ENCODE measurements at places on chromosomes 5 and 9.

DNA sequence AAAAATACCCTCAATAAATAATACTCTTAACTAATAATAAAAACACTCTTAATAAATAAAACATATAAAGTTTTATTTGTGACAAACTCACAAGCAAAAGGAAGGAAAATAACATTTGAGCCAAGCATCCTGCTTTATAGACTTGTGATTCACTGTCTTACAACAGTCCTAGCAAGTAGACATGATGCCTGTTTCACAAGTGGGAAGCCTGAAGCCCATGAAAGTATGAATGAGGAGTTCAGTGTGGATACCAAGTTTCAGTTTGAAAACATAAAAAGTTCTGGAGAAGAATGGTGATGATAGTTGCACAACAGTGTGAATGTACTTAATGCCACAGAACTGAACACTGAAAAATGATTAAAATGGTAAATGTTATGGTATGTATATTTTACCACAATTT lies 10.9 kb downstream of the HABP4 start:
- DNase-seq: no peak

- DNase-seq: peak; percentile 16
These were observed 1.5 kb downstream of the COL27A1 start for GRCh38 chr9:114156657-114157421.

DNA sequence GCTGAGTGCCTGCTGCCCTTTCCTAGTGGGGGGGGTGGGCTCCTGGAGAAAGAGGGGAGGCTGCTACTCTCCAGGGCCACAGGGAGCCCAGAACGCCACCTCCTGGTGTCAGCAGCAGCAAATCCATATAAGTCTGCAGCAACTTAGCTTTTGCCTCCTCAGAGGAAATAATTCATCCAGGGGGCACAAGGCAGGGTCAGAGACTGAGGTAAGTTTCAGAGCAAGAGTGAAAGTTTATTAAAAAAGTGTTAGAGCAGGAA lies 4.0 kb upstream of the CLPTM1L start:
- DNase-seq: no peak

- no peak for DNase-seq
These were observed 144.7 kb downstream of the TRPM6 start for GRCh38 chr9:74742792-74743730.

GRCh38 chr9:90307891-90308290 lies 334.7 kb downstream of the DIRAS2 start:
- DNase-seq: no peak

DNA sequence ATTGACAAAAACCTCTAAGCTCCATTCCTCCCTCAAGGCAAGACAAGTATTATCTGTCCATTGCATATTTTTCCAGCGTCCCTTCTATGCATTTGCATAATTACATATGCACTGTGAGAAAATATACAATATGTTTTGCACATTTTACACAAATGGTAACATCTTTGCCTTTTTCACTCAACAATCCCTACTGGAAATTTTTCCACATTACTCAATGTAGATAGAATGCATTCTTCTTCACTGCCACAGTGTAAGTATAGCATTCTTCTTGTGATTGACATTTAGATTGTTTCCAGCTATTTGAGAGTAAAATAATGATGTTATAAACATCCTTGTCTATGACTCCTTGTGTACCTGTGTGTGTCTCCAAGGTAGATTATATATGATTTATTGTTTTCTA lies 205.0 kb downstream of the SLIT3 start:
- no peak for DNase-seq

- DNase-seq: no peak
These were observed 13.3 kb downstream of the MYOZ3 start for GRCh38 chr5:150674341-150674821.

- no peak for DNase-seq
These were observed 36.8 kb upstream of the STARD4 start for GRCh38 chr5:111548992-111549649.

DNA sequence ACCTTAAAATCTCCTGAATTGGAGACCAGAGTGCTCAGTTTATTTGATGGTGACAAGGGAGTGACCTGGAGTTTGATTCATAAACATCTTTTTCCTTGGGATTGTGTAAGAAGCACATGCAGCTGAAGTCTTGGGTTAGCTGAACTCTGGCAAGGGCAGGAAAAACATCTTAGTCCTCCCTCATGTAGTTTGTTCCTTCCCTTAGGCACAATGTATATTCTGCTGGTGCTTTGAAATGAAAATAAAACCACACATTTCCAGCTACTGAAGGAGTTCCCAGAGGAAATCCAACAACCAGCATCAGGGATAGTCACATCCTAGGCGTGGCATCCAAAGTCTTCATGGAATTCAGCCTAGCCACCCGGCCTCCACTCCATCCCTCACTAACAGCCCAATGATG lies 95.2 kb upstream of the PAPPA start:
- DNase-seq: no peak

- DNase-seq: no peak
These were observed 85.7 kb upstream of the TNFAIP8 start for GRCh38 chr5:119270121-119270565.

GRCh38 chr9:109086221-109086620 lies 33.5 kb downstream of the TMEM245 start:
- no peak for DNase-seq

GRCh38 chr9:4849369-4849768 lies 56.6 kb downstream of the RCL1 start:
- no peak for DNase-seq

- DNase-seq: peak; percentile 42
These were observed 75.0 kb downstream of the TTC39B start for GRCh38 chr9:15231788-15232635.

GRCh38 chr5:87735923-87736322 lies 323.2 kb upstream of the CCNH start:
- DNase-seq: no peak

DNA sequence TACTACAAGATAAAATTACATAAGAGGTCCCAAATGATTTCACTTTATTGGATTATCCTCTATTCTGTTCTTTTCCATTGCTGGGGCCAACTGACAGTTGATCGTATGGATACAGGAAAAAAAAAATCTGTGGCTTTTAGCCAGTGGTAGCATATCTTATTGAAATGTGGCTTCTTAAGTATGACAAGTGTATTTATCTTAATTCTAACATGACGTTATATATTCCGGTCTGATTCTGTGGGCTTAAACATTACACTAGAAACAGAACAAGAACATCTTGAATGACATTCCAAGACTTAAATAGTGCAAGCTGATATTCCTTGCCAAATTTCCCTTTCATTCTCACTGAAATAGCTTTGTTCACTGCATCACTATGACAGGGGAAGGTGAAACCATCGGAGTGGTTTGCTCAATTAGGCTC lies 117.9 kb downstream of the INSYN2B start:
- no peak for DNase-seq

DNA sequence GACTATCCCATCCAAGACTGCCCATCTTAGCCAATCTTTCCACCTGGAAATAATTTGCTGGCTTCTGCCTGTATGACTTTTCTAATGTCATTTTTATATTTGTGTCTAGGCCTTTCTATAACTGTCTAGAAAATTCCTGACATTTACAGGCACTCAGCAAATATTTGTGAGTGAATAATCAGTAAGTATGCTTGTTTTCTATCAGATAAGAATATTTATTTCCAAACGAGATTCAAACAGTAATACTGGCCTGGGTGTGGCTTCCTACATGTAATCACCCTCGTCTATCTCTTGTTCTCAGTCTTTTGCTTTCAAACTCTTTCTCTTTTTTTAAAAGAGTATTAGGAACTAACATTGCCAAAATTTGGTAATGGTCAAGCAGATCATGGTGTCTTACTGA lies 466.2 kb downstream of the RAB3C start:
- no peak for DNase-seq

- DNase-seq: peak; percentile 71
These were observed 87.3 kb downstream of the CCDC171 start for GRCh38 chr9:15640121-15640520.

GRCh38 chr5:90590-91547 lies 1.1 kb upstream of the PLEKHG4B start:
- no peak for DNase-seq

DNA sequence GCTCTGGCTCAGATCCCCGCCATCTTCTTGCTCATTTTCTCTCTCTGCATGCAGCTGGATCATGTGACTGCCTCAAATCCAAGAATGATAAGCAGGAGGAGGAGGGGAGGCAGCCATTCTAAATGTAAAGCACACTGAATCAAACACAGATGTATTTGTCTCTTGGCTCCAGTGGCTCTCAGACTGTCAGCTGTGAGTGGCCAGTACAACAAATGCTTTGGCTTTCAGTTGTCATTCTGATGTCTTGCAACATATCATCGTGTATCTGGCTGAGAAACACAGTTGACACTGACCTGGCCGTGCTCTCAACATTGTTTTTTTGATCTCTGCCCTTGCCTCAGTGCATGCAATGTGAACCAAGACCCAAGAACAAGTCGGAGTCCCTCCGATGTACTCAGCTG lies 233.1 kb downstream of the ADAMTSL1 start:
- no peak for DNase-seq

GRCh38 chr5:149731332-149731616 lies 1.2 kb downstream of the PPARGC1B start:
- DNase-seq: no peak

DNA sequence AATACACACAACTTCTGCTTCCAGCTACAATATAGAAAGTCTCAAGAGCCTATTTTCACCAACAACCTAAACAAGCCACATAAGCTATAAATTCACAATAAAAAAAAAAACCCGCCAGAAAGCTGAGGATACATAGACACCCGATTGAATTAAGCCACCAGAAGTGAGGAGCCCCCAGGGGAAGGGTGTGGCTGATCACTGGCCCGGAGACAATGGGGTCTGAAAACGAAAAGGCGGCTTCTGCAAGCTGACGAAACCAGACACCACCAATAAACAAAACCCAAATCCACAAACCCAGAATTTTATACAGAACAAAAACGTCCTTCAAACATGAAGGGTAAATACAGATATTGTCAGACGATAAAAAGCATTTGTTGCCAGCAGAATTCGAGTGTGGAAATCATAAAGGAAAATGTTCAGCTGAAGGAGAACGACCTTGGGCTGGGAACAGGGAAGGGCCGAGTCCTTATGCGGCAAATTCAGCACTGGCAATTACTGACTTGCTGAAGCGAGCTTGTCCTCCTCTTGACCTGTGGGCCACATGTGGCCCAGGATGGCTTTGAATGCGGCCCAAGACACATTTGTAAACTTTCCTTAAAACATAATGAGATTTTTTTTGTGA lies 39.6 kb upstream of the CEP72 start:
- DNase-seq: peak; percentile 48

DNA sequence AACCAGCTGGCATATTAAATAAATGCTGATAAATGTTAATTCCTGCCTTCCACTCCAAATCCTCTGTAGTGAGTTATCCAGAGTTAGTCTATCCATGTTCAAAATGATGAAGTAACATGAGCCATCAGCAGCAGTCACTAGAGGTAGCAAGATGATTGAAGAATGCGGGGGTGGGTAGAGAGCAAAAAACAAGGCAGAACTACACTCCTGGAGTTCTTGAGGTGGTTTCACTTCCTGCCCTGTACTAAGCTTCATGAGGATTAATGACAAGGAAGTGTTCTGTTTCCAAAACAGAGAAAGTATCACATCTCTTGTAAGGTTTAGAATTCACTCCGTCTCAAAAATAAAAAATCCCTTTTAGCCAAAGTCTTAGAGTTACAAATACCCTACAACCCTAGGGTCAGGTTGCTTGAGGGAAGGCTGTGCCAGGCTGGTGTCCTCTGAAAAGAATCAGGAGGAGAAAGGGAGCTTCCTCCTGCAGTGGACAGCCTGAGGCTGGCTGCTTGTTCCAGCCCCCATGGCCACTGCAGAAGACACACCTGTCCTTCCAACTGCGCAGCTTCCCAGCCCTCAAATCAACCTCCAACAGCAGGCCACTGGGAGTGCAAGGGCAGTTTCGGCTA lies 180.2 kb downstream of the DENND1A start:
- no peak for DNase-seq

DNA sequence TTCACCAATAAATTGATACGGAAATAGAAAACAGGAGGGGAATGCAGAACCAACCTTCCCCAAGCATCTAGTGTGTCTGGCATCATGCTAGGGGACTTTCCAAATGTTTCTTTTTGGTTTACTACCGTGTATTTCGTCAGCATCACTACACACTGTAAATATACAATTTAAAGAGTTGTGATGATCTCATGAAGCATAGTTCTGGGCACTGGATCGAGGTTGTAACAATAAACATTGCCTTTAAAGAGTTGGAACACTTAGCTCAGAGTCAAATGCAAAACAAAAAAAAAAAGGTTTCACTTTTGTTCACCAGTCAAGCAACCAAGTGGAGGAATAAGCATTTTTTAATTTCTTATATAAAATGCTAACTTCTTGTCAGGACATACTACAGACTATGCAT lies 2.9 kb upstream of the SCAI start:
- no peak for DNase-seq

DNA sequence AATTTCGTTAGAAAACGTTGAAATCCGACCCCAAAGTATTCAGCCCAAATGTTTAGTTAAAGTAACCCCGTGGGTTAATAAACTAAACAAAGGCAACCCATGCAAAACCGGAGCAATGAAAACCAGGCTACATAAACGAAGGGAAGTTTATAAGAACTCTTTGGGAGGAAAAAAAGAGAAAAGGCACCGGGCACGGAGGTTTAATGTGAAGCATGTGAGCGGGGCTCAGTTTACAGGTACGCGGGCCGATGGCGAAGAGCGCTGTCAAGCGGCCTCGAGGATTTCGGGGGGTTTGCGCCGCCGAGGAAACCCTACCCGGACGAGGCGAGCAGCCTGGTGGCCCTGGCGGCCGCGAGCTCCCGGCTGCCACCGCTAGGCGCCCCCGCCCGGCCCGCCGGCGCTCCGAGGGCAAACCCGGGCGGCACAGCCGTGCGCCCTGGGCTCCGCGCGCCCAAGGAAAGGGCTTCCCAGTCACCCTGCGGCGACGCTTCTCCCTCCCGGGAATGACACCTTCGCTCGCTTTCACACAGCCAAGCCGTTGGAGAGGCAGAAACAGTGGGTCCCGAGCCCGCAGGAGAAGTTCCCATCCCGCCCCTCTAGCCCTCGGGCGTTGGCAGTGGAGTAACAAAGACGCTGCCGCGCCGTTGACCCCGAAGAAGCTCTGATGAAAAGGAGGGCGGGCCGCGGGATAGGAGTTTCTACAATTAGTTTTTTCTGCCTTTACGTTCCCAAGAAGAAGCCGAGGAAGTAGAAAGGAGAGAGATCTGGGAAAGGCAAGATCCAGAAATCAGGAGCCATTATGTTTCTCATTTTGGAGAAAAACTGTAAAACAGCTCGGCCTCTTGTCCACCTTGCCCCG lies 126.0 kb downstream of the TMEM174 start:
- peak; percentile 12 for DNase-seq

GRCh38 chr5:66291771-66292170 lies 147.7 kb downstream of the SREK1 start:
- no peak for DNase-seq

DNA sequence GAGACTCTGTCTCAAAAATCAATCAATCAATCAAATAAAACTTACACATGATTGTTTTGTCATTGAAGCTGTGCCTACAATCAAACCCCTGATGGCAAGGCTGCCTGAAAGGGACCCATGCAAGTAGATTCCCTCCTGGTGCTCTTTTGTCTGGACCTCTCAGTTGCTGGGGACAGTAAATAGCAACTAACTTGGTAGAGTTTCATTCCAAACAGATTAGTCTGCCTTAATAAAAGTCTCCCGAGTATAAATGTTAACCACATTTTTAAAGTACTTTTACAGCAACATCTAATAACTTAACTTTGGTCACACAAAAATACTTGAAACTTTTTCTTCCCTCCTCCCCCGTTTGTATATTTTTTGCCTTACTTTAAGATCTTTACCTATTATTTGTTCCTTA lies 105.5 kb downstream of the FEM1C start:
- DNase-seq: no peak
